ENCODE measurements at places on chromosomes 1 and 21. TPM values are rescaled to one million over a fixed set of nuclear protein-coding genes. Genes with fewer than 3 reads are reported as not detected.

GRCh38 chr1:99727575-99728185 lies 38.8 kb downstream of the FRRS1 start:
- peak; percentile 0 for DNase-seq

SDE2 gene
- total RNA-seq: 16.8 TPM

DNA sequence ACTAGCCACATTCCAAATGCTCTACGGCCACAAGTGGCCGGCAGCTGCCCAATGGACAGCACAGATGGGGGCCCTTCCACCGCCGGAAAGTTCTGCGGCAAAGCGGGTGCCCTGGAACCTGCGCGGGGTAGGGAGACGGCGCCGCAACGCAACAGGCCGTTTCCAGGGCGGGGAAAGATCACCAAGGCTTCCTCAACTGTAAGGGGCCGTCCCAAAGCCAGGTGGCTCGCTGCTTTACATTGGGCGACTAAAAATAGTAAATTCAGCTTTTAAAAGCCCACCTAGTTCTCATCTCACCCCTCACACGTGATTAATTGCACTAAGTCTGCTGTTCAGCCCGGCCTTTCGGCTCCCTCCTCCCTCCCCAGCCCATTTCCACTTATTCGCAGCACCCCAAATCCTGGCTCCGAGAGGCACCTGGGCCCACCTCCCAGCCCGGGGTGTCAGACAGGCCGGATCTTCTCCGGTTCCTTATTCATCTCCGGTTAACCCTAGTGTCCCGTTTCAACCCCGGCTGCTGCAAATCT lies 643 bp downstream of the CFAP298 start:
- DNase-seq: peak; percentile 28

GRCh38 chr21:34692458-34693020 lies 23.7 kb downstream of the CLIC6 start:
- no peak for DNase-seq

B4GALT2 gene
- 107 TPM for total RNA-seq

GSTM5 gene
- 9.4 TPM for total RNA-seq

GRCh38 chr1:115098979-115099692 lies 9.8 kb upstream of the TSPAN2 start:
- DNase-seq: peak; percentile 91

GRCh38 chr1:221302810-221303209 lies 423.6 kb downstream of the HLX start:
- DNase-seq: no peak

S100A7A gene
- not detected for total RNA-seq

- DNase-seq: no peak
Observed at GRCh38 chr1:165152109-165152508, 204.4 kb downstream of the LMX1A start.

DNA sequence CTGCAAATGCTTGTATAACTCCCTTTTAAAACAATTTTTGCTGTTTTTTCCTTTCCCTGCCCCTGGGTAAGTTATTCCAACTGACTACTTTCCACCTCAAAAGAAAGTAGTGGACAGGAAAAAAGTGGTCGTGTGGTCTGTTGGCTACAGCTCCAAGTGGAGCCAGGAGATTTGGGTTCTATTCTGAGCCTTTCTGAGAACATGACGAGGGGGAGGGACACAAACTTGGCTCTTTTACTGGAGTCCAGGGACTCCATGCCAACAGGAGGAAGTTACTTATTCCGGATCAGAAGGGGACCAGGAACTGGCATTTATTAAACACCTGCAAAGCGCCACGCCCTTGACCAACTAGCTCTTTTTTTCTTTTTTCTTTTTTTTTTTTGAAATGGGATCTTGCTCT lies 79.0 kb upstream of the CAPZB start:
- DNase-seq: no peak

DNA sequence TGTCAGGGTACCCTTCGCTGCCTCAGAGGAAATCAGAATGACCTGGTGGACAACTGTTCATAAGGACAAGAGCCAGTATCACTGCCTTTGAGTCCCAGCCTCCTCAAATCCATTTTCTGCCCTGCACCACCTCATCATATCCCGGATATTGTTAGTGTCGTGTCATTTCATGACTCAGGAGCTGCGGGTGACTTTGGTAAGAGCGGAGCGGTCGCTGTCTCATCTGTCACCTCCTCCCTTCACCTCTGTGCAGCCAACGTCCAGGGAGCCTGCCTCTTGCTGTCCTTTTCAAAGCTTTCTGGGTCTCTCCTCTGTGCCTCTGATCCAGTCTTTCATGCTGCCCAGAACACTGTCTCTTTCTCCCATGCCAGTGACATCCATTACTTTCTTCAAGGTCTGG lies 7.0 kb upstream of the C1orf198 start:
- no peak for DNase-seq

DNA sequence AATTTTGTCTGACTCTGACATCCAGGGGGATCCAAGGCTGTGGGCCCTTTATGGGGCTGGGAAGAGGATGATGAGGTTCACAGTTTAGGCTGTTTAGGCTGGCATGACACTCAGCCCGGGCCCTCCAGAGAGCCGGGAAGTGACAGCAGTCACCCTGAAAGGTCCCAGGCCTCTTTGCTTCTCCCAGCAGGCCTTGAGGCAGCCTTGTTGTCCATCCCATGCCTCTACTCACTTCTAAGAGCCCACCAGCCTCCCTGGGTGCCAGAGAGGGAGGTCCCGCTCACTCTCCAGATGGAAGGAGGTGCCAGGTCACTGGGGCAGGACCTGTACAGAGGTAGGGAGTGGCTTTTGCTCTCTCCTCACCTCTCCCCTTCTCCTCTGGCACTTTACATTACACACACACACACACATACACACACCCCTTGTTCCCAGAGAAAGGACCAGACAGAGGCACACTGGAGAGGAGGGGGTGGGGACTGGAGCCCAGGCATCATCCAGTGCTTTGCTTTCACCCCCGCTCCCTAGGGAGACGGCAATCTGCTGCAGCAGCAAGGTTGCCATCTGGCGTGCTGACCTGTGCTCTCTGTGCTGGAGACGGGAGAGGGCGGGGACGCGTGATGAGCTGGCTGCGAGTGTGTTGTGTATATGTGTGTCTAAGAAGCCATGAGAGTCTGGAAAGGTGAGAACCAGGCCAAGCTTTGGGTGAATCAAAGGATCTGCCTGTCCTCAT lies 4.6 kb downstream of the KLHDC8A start:
- no peak for DNase-seq

PRKCZ gene
- total RNA-seq: 0.94 TPM

GRCh38 chr1:226867461-226868054 lies 2.9 kb upstream of the PSEN2 start:
- DNase-seq: no peak

GRCh38 chr1:218495931-218496330 lies 150.8 kb downstream of the TGFB2 start:
- DNase-seq: no peak

GRCh38 chr1:165858967-165859845 lies 31.8 kb downstream of the UCK2 start:
- DNase-seq: no peak

GRCh38 chr1:11839727-11840705 lies 7.6 kb downstream of the NPPA start:
- no peak for DNase-seq

DNA sequence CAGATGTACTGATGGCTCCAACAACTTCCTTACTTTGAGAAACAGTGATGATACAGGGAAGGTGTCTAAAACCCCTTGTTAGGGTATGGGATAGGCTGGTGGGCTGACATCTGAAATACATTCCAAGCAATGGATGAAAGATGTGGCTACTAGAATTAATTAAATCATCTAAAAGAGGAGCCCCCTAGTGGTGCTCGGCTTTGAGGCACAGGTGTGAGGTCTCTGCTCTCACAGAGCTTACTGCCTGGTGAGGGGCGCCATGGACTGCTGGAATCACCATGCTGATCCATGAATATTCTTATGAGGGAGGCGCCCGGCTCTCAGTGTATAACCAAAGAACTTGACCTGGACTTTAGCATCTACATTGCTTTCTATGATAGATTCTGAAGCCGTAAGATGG lies 48.5 kb downstream of the GNG4 start:
- DNase-seq: no peak

DNA sequence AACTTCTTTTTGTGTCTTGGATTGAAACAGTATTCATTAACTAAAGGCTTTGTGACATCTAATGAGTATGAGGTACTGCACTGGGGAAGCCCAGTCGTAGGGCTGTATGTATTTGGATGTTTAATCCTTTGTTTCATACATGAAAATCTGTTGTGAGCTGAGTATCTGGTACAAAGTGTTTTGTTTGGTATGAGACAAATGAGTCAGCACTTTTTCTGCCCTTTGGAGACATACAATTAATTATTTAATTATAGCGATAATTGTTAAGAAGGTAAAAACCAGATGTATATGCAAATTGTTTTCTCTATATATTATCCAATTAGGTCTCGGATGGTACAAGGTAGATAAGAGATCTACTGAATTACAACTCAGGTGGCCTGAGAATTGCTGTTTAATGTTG lies 36.3 kb downstream of the MARK1 start:
- no peak for DNase-seq

- DNase-seq: peak; percentile 19
Observed at GRCh38 chr1:162276493-162276892, 100.2 kb downstream of the SPATA46 start.

Measured in HFFc6 (cell line).